A549 treated with Hydrocortisone at 1 μM for 4 hours (cell line): ENCODE measurements at places on chromosomes 11 and 22. TPM values are rescaled to one million over a fixed set of nuclear protein-coding genes. Genes with fewer than 3 reads are reported as not detected.

Gene PHETA2
- not detected in 5 replicates for total RNA-seq

Gene SPON1
- total RNA-seq, result 0.07 TPM in 1 of 5 replicates, not detected in the others

Gene BTBD18
- total RNA-seq, result not detected in 5 replicates

Gene FAM180B
- total RNA-seq, result not detected in 5 replicates

Gene RHOD
- 33.3 to 54.8 TPM (median 44.0 TPM) in 5 replicates for total RNA-seq

Gene ACR
- 0.13 to 0.15 TPM in 2 of 5 replicates, not detected in the others for total RNA-seq

Gene CYTH4
- total RNA-seq, result 0.53 to 1.5 TPM (median 0.74 TPM) in 5 replicates

Gene HORMAD2
- not detected in 5 replicates for total RNA-seq

Gene DRD2
- total RNA-seq, result 0.15 TPM in 1 of 5 replicates, not detected in the others
